SHP77 (cell line): ENCODE measurements at places on chromosomes 12 and 14.

- no peak for DNase-seq
Measured at GRCh38 chr14:52563120-52563519, 10.5 kb downstream of the GPR137C start.

- peak; percentile 76 for DNase-seq
Measured at GRCh38 chr14:60723907-60724618, at the start of gene SIX4. Gene SIX4 (minus strand): TSS chr14:60724351. CDS start chr14:60724074, 277 bp downstream.

DNA sequence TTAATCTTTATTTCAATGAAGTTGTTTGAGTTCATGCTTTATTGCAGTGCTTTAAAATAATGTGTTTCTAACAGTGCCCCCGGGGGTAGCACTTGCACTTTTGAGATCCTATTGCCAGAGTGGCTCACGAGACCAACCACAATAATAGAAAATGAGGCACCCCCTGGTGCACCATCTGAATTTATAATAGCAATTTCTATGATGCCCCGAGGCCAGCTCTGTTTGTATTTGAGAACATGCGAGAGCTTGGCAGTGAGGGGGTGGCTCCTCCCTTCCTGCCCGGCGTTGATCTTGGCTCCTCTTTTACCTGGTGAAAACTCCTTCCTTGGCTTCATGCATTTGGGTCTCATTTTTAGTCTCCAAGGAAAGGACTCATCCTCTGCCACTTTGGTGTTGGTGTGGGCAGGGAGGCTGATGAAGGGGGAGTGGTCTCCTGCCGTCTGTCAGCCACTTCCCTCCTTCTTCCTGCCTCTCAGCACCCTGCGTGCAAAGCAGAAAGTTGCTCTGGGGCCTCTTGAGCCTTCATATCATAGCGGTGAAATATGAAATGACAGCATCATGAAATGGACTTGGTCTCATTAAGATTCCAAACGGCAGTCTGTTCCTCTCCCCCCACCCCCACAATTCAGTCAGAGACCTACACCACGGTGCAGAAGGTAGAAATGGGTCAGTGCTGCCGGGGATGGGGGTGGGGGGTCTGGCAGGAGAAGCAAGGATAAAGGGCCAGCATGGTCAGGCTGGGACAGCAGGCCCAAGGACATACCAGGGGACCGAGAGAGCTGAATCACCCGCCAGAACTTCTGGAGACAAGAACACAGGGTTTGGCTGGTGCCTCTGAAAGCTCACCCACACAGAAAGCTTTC, 17.7 kb upstream of the NRXN3 start:
- no peak for DNase-seq

GRCh38 chr14:55399852-55400251, 11.8 kb downstream of the ATG14 start:
- no peak for DNase-seq

DNA sequence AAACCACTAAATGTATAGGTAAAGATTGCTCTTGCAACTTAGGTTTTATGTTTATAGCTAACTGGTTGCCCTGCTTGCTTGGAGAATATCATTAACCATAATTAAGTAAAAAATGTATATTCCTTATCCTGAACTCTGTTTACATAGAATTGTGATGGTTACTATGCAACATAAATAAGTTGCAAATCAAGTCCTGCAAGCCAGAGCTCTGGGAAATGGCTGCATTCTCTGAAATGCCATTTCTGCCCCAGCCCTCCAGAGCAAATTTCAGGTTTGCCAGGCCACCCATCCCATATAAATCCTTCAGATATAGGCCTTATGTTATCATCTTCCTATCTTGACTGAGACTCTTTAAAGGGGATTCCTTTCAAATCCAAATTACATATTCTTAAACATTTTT, 118.4 kb upstream of the MYF6 start:
- DNase-seq, result no peak

DNA sequence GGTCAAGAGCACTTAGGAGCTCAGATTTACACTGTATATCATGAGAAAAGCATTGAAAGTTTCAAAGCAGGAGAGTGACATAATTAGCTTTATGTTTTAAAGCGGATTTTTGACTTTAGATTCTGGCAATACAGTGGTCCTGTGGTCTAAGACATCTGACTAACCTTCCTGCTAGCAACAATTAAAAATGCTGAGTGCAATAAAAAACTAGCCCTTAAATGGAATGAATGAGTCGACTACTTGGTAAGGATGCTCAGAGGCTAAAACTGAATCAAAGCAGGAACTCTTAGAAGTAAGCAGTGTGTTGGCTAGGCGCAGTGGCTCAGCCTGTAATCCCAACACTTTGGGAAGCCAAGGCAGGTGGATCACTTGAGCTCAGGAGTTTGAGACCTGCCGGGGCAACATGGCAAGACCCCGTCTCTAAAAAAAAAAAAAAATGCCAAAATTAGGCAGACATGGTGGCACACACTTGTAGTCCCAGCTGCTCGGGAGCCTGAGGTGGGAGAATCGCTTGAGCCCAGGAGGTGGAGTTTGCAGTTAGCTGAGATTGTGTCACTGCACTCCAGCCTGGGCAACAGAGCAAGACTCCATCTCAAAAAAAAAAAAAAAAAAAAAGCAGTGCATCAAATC, 18.9 kb downstream of the BICD1 start:
- no peak for DNase-seq

- DNase-seq, result no peak
Measured at GRCh38 chr12:6084261-6084968, 40.1 kb downstream of the VWF start.

DNA sequence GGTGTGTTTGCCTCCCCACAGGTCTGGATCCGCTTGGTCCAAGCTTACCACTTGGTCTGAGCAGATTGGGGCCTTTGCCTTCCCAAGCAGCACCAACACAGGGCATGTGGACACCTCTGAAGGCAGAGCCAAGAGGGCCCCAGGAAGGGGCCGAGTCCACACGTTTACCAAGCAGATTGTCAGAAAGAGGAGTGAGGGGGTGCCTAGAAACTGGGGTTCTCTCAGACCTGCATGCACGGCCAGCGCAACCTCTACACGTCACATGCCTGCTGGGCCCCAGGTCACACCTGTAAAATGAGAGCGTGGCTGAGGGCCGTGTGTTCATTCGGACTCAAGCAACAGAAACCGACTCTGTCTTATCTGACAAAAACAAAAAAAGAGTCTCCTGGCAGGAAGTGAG, 96.9 kb downstream of the PAPOLA start:
- no peak for DNase-seq

DNA sequence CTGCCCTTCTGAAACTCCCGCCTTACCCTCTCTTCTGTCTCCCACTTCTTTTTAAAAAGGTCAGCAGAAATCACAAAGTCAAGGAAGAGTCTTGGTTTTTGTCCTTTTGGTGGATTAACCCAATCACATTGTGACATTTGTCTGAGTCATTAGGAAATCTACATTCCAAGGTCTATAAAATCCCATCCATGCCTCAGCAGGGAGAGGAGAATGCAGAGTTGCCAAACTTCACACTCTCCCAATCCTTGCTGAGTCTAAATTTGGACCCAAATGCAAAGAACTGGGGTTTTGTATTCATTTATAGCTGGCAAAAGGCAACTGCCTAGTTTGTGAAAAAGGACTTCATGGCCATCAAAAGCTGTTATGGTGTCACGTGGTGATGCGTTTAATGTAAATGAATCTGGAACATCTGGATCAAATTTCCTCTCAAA, 67.9 kb downstream of the TMEM30B start:
- no peak for DNase-seq

GRCh38 chr14:76810953-76811400, 1.7 kb downstream of the ANGEL1 start:
- no peak for DNase-seq

- DNase-seq, result no peak
Measured at GRCh38 chr12:109934026-109934425, 34.0 kb downstream of the TCHP start.

DNA sequence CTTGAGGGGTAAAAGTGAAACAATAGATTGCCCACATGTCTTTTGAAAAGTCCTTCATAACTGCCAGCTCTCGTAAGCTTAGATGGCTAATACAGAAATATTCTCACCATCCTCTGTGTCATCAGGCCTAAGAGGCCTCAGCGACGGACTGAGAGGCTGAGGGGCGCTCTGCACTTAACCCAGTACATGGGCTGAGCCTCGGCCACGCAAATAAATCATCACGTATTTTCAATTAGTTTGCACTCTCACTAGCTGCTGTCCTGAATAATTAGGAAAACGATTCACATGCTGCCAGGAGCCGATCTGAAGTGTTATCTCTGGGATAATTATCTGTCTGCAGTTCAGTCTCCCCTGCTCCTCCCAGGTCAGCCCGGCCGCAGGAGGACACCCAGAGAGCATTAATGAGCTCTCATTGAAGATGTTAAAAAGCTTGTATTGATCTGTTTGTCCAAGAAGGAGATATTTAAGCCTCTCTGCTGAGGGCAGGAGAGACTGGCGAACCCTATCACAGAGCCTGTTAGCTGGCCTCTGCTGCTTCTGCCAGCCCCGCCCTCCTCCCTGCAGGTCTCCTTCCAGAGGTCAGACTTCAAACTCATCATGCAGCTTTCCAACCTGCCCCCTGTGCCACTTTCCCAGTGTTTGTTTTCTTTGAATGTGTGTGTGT, 1051.3 kb downstream of the VRK1 start:
- DNase-seq, result peak; percentile 5

DNA sequence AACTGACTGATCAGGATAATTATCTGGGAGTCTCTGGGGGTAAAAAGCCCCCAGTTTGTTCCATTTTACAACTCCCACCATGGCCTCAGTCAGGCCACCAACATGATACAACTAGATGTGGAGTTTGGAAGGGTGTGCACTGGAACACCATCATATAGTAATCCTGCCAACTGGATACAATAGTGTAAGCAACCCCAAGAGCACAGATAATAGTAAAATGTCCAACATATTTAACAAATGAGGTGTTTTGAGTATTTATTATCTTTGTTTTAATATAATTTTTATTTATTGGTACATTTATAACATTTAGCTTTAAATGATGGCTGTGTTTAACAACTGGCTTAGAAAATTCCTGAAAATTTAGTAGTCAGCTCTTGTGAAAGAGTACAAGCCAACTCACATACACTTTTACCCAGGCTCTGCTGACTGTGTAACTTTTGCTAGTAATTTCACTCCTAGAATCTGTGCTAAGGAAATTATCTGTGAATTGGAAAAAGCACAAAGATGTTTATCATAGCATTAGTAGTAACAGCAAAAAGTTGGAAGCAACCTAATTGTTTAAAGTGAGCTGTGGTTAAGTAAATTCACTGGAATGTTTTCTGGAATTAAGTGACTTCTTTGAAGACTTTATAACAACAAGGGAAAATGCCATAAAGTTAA, 196.8 kb downstream of the RAD51B start:
- no peak for DNase-seq

GRCh38 chr14:31340297-31341063, 79.9 kb downstream of the HEATR5A start:
- DNase-seq, result no peak

DNA sequence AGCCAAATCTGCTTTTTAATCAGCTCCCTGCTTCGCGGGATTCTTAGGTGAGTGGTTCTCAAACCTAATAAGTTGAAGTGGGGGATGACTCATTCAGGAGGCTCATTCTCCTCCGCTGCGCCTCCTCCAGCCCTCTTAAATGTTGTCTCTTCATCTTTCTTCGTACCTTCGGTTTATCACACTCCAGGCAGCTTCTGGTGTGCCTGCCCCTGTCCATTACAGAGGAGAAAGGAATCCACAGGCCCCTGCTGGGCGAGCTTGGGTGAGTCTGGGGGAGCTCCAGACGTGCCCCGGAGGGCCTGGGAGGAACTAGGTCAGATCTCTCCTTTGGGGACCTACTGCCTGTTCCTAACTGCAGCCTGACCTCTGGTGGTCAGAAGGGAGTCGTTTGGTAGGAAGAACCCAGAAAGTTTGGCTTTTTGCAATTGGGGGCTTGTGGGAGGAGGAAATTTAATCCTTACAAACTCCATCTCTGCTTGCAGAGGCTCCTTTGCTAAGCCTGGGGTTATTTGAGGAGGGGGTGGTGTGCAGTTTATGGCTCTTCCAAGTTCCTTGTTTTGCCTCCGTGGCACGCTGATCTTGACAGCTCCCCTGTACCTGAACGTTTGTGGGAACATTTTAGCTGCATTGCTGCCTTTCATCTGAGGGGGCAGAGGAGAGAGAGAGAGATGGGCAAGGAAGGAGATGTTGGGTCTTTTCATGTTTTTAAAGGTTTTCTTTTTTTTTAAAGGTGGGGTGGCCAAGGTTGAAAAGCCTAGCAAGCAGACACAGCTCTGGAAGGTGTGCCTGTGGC, 84.1 kb upstream of the GNG2 start:
- peak; percentile 74 for DNase-seq

DNA sequence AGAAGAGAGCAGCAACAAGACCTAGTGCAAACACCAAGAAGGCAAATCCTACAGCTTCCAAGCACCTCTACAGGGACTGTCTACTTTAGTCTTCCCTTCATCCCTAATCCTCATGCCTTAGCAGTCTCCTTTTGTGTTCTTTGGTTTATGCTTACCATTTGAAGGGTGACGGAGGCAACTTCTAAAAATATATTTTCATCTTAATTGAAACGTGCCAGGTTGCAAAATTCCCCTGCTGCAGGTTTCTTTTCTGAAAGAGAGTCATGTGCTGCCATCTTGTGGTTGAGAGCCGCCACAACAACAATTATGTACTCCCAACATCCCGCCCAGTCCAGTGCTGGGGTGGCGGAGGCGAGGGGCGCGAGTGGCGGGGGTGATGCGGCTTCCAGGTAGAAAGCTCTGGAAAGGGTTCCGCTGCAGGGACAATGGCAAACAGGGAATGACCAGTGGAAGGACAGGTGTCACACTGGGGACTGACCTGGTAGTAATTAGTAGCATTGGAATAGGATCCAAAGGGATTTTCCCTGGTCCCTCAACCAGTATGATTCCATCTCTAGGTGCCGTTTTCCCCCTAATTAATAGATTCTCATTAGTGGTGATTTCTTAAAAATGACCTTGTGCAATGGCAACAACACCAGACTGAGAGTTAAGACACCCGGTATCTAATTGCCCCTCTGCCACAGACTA, 80.3 kb upstream of the GNG2 start:
- peak; percentile 53 for DNase-seq

DNA sequence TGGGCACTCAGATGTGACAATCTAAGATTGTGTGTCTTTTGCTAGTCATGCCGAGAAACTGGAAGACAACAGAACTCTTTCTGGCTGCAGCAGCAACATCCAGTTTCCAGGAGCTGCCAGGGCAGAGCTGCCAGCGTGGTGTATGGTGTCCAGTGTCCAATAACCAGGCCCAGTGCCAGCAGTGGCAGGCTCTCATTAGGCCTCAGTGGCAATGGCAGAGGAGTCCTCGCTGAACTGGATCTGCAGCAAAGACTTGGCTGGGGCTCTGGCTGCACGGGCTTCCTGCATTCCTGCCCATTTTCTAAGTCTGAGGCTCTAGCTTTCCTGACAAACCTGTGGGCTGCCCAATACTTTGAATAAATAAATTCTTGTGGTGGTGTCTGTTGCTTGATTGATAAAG, 26.2 kb upstream of the PPM1A start:
- DNase-seq, result no peak
